ENCODE measurements at places on chromosomes 4 and X.
A peak's percentile ranks its signal among the peaks of the same experiment; 100 is the strongest.

GRCh38 chrX:7219153-7219705, 71.3 kb upstream of the PUDP start:
- no peak for DNase-seq

DNA sequence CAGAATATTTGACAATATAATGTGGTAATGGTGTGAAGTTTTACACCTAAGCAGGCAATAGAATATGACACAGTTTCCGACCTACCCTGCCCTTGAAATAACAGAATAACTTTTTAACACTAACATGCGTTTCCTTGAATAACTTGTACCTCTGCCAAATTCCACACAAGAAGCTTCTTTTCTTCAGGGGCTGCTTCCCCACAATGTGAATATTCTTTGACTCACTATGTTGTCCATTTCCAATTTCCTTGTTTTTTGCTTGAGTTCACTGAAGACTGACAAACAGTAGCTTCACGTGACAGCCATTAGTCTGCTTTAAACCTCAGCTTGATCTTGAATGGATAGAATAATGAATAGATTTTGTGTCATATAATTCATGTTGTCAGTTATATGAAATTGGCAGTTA, 14.3 kb downstream of the SHROOM3 start:
- DNase-seq = no peak

- no peak for DNase-seq
Observed at GRCh38 chr4:16123356-16124084, 39.7 kb upstream of the PROM1 start.

- no peak for DNase-seq
Observed at GRCh38 chr4:148795156-148795864, 353.1 kb upstream of the NR3C2 start.

DNA sequence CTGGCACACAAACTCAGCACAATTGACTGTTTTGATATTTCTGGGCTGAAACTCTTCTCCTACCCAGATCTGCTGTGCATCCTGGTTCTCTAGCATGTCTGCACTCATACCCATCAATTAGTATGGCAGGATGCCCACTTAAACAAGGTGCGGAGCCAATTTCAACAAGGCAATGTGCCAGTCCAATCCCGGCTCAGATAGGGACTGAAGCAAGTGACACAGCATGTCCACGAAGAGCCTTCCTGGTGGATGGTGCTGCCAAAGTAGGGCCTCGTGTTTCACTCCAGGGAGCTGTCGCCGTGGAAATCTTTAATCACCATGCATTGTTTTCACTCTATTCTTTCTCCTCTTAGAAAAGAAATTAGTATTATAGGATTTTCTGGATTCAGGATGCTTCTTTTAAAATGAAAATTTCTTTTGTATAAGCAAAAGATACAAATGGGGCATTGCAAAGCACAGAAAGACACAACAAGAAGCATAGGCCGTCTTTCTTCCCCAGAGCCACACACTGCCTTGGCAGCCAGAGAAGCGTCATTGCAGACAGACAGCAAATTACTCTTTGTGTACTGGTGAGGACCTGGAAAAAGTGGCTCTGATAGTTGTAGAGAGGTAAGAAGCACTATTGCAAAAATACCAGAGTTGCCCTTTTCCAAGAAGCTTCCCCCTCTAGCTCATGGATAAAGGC, 40.6 kb upstream of the LSM6 start:
- no peak for DNase-seq

GRCh38 chr4:19927381-19927780, 324.3 kb upstream of the SLIT2 start:
- no peak for DNase-seq

- DNase-seq = no peak
Observed at GRCh38 chr4:25085671-25086070, 54.9 kb upstream of the LGI2 start.

- DNase-seq = no peak
Observed at GRCh38 chr4:76074993-76075600, 588 bp downstream of the ART3 start.

DNA sequence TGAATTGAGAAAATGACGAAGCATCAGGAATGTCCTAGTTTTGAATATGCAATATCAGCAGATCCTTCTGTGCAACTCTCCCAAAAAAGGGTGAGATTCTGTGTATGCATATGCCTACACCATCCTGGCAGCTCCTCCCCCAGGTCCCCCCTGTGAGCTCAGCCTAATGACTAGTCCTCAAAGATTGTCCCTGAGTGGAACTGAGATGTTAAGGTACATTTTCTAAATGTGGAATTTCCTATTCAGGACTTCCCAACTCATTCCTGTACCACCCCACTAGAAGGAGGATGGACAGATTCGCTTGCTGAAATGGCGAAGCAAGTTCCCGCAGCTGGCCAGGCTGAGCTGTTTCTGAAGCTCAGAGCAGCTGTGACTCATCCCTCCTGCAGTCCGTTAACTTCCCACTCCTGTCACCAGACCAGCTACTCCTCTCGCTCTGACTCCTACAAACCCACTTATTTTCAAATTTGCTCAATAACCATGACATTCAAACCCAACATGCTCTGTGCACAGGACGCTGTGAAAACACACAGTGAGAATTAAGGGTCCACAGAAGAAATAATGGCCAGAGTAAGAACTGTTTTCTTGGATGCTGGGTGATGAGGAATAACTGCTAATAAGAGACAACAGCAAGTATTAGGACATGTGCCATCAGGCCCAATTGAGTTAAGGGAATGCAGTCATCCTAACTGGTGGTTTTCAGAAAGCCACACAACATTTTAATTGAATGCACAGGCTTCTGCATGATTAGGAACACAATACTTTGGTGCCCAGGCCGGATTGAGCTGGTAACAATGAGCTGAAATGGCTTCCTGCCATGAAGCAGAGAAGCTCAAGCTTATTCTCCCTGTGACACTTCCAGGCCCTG, 40.0 kb upstream of the IRF2 start:
- peak; percentile 65 for DNase-seq

GRCh38 chrX:9465380-9466123, 694 bp downstream of the TBL1X start:
- DNase-seq = no peak

DNA sequence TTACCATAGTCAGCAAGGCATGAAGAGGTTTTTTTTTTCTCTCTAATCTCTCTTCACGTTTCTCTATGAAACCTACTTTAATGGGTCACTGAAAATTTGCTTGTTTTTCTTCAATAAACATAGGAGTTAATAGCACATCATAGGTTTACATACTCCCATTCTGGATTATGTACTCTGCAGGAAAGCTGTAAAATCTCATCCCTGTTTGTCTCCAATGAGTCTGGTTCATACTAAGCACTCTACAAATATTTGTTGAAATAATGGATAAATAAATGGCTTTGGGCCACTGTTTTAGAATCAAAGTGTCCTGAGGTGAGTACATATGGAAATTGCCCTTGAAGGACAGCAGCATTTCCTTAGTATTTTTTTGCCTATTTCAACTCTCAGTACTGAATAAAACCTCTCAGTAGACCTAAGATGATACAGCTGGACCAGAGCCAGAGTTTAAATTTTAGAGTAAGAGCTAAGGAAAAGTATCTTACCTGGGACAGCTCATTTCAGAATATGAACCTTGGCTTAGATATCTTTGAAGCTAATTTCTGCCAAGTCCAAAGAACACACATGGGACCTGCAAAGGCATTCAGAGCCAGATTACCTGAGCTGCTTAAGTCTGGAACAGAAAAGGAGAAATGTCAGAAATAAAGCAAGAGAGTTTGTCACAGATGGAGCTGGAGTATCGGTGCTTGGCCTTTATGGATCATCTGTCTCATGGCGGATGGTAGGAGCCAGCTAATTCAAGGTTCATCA, 34.4 kb downstream of the PF4 start:
- DNase-seq = no peak

GRCh38 chrX:5915783-5916182, 312.9 kb downstream of the NLGN4X start:
- DNase-seq = no peak

GRCh38 chrX:46260499-46260898, 284.7 kb downstream of the ZNF674 start:
- no peak for DNase-seq

- DNase-seq = no peak
Observed at GRCh38 chr4:89939546-89939945, 44.9 kb downstream of the MMRN1 start.

DNA sequence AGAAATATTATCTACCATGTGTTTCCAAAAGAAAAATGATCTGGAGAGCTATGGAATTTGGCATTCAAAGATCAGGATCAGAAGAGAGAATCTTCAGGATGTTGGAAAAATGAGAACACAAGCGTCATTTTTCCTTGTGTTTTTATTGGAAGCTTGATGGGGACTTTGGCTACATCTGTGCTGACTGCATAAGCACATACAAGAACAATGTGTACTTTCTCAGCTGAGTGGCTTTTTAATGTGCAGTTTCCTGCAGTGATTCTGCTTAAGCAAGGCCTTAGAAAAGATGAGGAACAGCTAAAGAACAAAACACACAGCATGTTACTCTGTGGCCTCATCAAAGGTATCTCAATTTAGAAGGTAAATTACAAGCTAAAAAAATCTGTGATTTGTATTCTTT, 1039.9 kb downstream of the GLUD2 start:
- no peak for DNase-seq

DNA sequence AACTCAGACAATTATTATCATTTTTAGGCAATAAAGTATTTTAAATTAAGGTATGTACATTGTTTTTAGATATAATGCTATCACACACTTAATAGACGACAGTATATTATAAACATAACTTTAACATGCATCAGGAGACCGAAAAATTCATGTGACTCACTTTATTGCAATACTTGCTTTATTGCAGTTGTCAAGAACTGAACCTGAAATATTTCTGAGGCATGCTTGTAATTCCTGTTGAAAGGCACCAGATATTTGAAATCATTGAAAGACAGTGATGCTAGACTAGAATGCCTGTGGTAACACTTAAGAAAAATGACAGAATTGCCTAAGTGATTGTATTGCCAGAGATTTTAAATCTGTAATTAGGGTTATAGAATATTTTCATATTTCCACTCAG, 175.6 kb upstream of the MAGEB2 start:
- DNase-seq = no peak

GRCh38 chr4:142721187-142721586, 124.9 kb downstream of the INPP4B start:
- DNase-seq = no peak

DNA sequence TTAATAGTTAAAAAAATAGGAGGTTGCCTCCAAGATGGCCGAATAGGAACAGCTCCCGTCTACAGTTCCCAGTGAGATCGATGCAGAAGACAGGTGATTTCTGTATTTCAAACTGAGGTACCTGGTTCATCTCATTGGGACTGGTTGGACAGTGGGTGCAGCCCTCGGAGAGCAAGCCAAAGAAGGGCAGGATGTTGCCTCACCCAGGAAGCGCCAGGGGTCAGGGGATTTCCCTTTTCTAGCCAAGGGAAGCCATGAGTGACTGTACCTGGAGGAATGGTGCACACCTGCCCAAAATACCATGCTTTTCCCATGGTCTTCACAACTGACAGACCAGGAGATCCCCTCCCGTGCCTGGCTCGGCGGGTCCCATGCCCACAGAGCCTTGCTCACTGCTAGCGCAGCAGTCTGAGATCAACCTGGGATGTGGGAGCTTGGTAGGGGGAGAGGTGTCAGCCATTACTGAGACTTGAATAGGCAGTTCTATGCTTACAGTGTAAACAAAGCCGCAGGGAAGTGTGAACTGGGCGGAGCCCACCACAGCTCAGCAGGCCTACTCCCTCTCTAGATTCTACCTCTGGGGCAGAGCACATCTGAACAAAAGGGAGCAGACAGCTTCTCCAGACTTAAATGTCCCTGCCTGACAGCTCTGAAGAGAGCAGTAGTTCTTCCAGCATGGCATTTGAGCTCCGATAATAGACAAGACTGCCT, 47.5 kb downstream of the PPA2 start:
- no peak for DNase-seq

DNA sequence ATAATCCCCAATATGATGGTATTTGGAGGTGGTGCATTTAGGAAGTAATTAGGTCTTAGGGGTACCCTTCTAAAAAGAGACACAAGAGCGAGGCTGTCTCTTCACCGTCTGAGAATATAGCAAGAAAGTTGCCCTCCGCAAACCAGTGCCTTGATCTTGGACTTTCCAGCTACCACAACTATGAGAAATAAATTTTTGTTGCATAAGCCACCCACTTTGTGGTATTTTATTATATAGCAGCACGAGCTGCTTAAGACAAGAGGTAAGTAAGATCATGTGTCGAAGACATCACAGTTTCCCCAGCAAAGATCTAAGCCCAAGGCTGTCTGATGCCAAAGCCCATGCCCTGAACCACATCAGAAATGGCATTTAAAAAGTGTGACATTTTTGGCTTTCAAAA, 9.6 kb upstream of the EXOSC9 start:
- DNase-seq = no peak

GRCh38 chr4:53671757-53672156, 80.5 kb upstream of the LNX1 start:
- no peak for DNase-seq

- no peak for DNase-seq
Observed at GRCh38 chrX:152637649-152638442, at the start of gene GABRQ. Gene GABRQ, plus strand, starts transcription at chrX:152637895. Its CDS starts 308 bp downstream, at chrX:152638203.

- no peak for DNase-seq
Observed at GRCh38 chrX:105725228-105725627, 97.1 kb upstream of the NRK start.

DNA sequence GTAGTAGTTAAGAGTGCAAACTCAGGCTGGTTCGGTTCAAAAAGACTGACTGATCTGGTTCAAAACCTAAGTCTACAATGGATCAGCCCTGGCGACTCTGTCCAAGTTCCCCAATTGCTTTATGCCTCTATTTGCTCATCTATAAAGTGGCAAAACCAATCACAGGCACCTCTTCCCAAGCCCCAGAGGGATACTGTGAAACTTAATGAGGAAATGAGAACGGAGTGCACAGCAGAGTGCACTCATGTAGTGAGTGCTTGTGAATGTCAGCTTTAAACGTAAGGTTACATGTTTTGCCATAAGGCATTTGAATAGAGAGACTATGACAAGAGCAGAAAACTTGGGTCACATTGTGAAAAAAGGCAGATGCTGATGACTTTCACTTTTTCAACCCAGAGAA, 199.7 kb upstream of the KLF3 start:
- DNase-seq = no peak

DNA sequence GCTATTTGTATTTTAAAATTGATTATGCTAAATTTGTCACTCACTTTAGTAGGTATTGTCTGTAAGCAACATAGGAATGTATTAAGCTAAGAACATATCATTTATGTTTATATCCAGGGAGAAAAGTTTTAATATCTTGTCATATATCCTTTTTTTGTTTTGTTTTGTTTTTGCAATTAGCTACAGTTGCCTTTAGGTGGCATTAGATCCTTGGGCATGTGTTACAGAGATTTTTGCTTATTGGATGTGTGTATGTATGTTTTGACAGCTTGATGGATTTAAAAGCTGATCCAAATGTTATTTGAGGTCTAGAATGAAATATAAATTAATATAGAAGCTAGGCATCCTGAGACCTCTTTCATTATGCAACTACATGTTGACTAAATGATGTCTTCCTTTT, 36.1 kb upstream of the OTUD4 start:
- no peak for DNase-seq

Data from stimulated activated CD8-positive, alpha-beta memory T cell treated with anti-CD3 and anti-CD28 coated beads, Interleukin-2, amount 100 ng/mL, for 48 hours (primary cell).